Subcutaneous preadipocyte (primary cell): ENCODE measurements at places on chromosomes 3 and 15. TPM values are rescaled to one million over a fixed set of nuclear protein-coding genes. Genes with fewer than 3 reads are reported as not detected.

The CD86 gene
- total RNA-seq = not detected in 2 replicates

The RGMA gene
- total RNA-seq = 1.6 and 2.9 TPM in 2 replicates

The SPINK8 gene
- total RNA-seq = not detected in 2 replicates

The C3orf52 gene
- 0.37 and 0.39 TPM in 2 replicates for total RNA-seq

The REC114 gene
- not detected in 2 replicates for total RNA-seq

The PLSCR5 gene
- total RNA-seq = not detected in 2 replicates

The TRH gene
- not detected in 2 replicates for total RNA-seq

The C3orf80 gene
- total RNA-seq = under 0.01 and 0.20 TPM in 2 replicates

The ECE2 gene
- not detected in 2 replicates for total RNA-seq

The UTS2B gene
- 0.59 and 0.73 TPM in 2 replicates for total RNA-seq

The RTP3 gene
- total RNA-seq = not detected in 2 replicates

The CFAP44 gene
- 2.2 and 3.3 TPM in 2 replicates for total RNA-seq

The MYZAP gene
- total RNA-seq = under 0.01 and 0.59 TPM in 2 replicates

The LIPH gene
- total RNA-seq = not detected in 2 replicates

The CCRL2 gene
- total RNA-seq = under 0.01 TPM in 1 of 2 replicates, not detected in the other

The IL20RB gene
- 1.8 and 3.1 TPM in 2 replicates for total RNA-seq

The TMEM108 gene
- total RNA-seq = under 0.01 TPM in 1 of 2 replicates, not detected in the other
